ENCODE measurements at places on chromosomes 4 and X.

GRCh38 chr4:84809946-84810345 lies 156.5 kb downstream of the WDFY3 start:
- DNase-seq: no peak

DNA sequence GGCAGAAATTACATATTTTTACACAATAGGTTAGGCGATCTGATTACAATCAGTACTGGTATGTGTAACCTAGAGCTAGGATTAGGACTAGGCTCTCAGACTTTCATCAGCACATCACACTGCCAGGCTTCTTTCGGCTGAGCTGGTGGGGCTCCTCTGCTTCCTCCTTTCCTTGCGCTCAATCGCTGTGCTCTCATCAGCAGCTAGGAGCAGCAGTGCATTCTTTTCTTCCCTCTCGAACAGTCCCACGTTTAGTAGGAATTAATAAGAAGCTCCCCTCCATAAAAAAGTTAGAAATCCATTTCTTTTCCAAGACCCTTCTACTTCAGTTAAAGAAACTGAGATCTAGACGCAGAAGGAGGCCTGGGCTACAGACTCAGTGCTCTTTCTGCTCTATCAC lies 350.4 kb downstream of the SPRY1 start:
- DNase-seq: no peak

DNA sequence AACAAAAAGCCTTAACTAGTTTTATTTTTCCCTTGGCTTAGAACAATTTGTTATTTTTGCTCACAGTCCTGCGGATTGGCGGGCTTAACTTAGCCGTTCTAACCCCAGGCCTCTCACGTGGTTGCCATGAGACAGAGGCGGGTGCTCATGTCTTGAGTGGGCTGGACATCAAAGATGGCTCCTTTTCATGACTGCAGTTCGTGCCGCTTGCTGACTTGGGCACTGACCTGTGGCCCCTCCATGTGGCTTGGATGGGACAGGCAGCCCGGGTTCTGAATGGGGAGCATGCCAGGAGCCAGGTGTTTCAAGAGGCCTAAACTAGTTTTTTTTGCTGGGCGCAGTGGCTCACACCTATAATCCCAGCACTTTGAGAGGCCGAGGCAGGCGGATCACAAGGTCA lies 40.7 kb downstream of the CDS1 start:
- DNase-seq: no peak

GRCh38 chrX:20217271-20217670 lies 49.4 kb downstream of the RPS6KA3 start:
- no peak for DNase-seq

GRCh38 chr4:77158487-77158861 lies 1.5 kb downstream of the CCNG2 start:
- no peak for DNase-seq

GRCh38 chr4:155999725-156000124 lies 46.1 kb upstream of the CTSO start:
- no peak for DNase-seq

DNA sequence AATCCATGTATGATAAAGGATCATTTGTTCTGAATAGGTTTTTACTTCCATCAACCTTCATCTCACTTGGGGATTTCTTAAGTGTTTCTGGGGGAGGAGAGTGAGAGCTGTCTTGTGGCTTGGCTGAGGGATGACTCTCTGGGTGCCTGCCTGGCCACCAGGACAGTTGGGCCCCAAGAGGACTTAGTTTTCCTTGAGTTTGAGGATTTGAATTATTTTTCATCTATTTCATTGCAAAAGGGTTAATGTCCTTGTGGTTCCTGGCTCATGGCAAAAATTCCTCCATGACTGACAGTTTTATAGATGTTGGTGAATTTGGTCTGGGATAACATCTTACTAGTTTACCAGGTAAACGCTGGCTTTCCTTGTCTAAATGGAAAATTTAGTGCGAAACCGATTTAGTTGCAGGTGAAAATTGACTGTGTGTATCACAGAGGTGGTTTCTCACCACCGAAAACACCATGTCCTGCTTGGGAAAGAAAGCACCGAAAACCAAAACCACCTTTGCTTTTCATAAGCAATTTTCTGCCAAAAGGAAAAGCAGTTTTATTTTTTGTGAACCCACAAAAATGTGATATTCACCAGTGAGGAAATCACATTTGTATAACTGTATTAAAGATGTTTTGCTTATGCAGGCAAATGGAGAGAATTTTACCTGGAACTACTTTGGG lies 331.3 kb upstream of the SFRP2 start:
- no peak for DNase-seq

GRCh38 chrX:43666311-43666912 lies 10.3 kb downstream of the MAOA start:
- DNase-seq: no peak

GRCh38 chr4:188023682-188024081 lies 28.1 kb downstream of the ZFP42 start:
- no peak for DNase-seq

- no peak for DNase-seq
These were observed 117.3 kb downstream of the ENPP6 start for GRCh38 chr4:184100297-184100885.

- no peak for DNase-seq
These were observed 1099.5 kb upstream of the INTU start for GRCh38 chr4:126533146-126533805.

GRCh38 chr4:85391589-85392410 lies 83.2 kb upstream of the ARHGAP24 start:
- DNase-seq: no peak

DNA sequence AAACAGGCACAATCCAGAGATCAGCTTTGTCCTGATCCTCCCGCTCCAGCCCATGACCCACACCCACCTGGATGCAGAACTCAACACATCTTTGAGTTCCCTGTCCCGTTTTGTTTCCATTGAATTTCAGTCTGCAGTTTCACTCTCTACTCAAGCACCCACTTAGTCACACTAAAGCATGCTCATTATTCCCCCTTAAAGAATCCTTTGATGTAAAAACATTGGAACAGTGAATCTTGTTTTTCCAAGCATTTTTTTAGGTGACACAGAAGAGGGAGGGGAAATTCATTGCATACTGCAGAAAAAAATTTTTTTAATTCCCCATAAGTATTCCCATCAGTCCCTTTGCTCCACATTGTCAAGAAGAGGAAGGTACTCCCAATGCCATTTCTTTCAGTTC lies 249.7 kb upstream of the TTC29 start:
- DNase-seq: no peak

- no peak for DNase-seq
These were observed 45.7 kb upstream of the SLC34A2 start for GRCh38 chr4:25609976-25610375.

- DNase-seq: no peak
These were observed 602.7 kb upstream of the PCDH7 start for GRCh38 chr4:30117433-30117832.

DNA sequence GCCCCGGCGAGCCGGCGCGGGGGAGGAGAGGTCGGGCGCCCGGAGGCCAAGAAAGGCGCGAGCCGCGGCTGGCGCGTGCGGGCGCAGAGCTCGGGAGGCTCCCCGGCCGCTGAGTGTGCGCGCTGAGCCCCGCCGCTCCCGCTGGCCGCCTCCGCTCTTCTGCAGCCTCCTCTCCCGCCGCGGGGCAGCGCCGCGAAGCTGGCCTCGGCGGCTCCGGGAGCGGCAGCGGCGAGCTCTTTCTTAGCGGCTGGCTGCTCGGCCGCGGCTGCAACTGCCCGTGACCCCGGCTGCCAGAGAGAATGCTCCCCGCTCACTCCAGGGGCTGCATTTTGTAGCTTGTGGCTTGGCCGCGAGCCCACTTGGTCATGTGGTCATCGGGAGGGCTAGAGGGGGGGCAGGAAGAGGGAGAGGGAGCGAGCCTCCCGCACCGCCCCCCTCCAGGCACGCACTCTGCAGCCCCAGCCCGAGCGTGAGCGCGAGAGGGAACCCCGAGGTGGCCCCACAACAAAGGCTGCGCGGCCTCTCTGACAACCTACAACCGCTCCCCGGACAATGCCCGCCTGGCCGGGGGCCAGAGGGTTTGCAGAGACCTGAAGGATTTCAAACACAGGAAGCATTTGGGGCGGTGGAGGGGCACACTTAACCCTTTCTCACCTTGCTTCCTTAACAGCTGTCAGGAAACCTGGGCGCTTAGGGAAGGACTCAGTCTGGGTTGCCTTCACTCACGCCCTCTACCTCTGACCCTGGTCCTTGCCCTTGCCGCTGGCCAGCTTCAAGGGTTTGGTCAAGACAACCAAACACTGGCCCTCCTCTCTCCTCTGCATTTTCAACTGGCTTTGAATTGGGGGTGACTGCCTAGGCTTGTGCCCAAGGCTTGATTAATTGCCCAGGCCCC lies at the start of gene APLN:
APLN (minus strand) TSS at position 305 of the 895 bp plus-strand sequence. CDS start 326 bp downstream, outside the sequence.
- DNase-seq: no peak

DNA sequence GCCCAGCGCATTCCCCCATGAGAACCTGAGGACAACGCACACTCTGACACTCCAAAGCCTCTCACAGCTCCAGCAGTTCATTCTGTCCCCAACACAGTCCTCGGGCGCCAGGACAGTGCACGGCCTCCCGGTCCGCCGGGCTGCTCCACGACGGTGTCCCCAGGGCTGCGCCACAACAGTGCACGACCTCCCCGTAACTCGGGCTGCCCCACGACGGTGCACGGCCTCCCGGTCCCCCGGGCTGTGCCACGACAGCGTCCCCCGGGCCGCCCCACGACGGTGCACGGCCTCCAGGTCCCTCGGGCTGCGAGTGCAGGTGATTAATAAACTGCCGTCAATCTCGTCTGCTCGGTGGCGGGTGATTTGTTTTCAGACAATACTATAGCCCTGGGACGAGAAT lies 585.1 kb upstream of the FRG1 start:
- DNase-seq: no peak

- peak; percentile 13 for DNase-seq
These were observed 49.0 kb downstream of the DDX3X start for GRCh38 chrX:41382714-41383645.

DNA sequence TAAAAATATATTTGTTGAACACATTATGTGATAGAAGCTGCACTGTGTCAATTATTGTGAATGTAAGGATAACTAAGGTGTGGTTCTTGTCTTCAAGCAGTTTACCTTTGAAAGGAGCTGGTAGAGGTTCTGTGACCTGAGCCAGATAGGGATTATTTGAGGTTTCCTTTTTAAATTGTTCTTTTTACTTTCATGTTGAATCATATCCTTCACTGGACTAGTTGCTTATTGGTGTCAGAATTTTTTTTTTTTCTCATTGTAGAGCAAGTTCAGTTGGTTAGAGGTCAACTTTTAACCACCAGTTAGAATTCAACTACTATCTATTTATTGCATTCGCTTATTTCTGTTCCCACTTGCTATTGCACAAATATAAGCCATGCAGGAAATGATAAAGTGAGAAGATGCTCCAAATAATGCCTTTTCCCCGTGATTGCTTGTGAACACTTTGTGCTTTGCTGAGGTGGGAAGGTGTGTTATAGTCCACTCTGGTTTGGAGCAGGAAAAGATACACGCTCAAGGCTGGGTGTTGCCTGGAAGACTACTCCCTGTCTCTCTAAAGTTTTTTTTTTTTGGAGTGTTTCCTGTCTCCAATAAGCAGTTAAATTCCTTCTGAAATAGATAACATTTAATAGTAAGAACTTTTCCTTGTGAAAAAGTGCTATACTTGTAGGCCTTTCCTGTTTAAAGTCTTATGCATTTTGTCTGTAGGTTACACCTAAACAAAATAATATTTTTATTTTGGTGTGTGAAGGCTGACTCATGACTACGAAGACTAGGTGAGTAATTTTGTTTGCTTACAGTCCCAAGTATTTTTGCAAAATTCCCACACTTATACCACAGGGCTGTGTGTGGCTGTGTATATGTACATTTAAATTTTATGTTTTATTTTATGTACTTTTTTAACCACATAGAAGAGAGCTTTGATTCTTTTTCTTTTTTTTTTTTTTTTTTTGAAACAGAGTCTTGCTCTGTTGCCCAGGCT lies 83.8 kb upstream of the LCORL start:
- no peak for DNase-seq

DNA sequence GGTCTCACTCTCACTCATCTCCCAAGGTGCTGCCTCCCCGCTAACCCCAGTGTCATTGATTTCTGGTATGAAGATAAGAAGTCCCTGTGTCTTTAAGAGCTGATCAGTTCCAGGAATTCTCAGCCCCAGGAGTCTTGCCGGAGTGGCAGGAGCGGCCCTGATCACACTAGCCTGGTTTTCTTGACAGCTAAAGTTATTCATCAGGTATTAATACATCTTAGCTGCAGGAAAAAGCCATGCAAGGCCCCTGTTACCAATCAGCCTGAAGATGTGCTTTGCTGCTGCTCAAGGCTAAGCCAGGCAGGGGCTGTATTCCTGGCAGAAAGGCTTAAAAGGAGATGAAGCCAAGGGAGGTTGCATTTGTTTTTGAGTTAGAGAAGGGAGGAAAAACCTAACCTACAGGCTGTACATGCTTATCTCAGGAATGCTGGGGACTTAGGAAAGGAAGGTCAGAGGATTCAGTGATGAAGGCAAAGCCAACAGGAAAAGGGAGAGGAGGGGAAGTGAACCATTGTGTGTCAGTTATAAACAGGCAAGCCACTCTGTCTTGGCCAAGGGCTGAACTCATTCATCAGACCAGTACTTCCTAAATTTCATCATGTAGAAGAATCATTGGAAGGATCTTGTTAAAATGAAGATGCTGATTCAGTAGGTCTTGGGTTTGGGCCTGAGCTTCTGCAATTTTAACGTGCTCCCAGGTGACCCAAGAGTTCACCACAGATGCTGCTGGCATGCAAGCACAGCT lies 8.6 kb downstream of the SRPX start:
- DNase-seq: no peak

GRCh38 chr4:111959222-111959621 lies 186.0 kb upstream of the FAM241A start:
- no peak for DNase-seq

- no peak for DNase-seq
These were observed 55.5 kb downstream of the CLDN22 start for GRCh38 chr4:183264614-183265013.

- DNase-seq: no peak
These were observed 781.4 kb downstream of the PCDH18 start for GRCh38 chr4:136750897-136751296.

GRCh38 chrX:1212532-1212931 lies at the start of gene CRLF2:
TSS of gene CRLF2 (minus strand) at chrX:1212649. CDS start at chrX:1212634, 15 bp downstream.
- peak; percentile 54 for DNase-seq

GRCh38 chr4:98950925-98951324 lies 22.0 kb upstream of the EIF4E start:
- no peak for DNase-seq

GRCh38 chr4:87805971-87806370 lies 6.6 kb downstream of the IBSP start:
- no peak for DNase-seq

- no peak for DNase-seq
These were observed 1043.3 kb downstream of the FAT4 start for GRCh38 chr4:126358041-126358440.

DNA sequence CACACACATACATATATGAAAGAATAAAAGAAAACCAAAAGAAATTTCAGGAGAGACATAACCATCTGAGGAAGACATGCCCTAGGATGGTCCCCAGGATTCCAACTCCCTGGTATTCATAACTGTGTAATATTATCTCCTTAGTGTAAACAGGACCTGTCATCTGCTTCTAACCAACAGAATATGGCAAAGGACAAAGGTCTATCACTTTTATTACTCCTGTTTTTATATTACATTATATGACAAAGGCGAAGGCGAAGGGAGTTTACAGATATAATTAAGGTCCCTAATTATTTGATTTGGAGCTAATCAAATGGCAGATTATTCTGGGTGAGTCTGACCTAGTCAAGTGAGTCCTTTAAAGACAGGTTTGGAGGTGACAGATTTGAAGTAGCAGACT lies 155.1 kb downstream of the MID1 start:
- DNase-seq: no peak

Measured in activated T-helper 2 cell treated with anti-CD3 and anti-CD28 coated beads, Interferon-gamma antibody, Interleukin-2, Interleukin-4, amounts not matched to agents 10 μg/mL and 5 μg/mL and 100 μg/mL, durations not matched to agents 14 hours and 24 hours and 36 hours (primary cell).